ENCODE measurements at places on chromosomes 3 and 15.

DNA sequence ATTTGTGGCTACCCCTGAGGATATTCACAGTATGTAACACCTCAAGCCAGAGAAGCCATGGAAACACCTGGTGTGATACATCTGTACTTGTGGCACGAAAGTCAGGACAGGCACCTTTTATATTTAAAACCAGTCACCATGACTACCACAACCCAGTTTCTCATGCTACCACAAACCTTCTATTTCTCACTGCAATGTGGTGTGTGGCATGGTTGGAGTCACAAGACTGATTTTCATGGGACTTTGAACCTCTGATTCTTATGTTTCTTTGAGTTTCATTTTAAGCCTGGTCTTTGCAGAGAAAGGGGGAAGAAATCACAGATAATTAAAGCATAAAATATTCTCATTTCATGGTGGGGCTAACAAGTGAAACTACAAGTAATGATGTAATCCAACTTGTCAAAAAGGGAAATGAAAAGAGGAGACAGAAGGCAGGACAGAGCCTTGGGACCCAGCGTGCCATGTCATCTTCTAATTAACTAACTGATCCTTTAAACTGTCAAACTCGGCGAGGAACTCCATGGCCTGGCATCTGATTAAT, 175.9 kb downstream of the PDZRN3 start:
- no peak for DNase-seq

GRCh38 chr3:123635717-123636116, 50.9 kb upstream of the HACD2 start:
- DNase-seq = no peak

DNA sequence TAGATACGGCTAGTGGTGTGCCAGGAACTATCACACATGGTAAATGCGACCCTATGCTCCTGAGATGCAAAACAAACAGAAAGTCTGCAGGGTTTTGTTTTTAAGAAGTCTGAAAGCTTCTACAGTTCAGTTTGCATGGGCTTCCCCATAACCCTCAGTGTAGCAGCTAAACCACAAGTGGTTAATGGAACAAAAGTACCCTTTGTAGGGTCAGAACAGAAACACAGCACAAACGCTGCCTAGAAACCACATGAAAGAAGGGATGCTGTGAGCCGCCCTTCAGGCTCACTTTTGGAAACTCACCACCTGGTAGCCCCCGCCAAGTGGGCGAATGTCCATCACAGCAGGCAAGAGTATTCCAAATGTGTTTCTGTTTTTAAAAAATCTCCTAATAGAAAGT, 46.2 kb downstream of the CTDSPL start:
- no peak for DNase-seq

DNA sequence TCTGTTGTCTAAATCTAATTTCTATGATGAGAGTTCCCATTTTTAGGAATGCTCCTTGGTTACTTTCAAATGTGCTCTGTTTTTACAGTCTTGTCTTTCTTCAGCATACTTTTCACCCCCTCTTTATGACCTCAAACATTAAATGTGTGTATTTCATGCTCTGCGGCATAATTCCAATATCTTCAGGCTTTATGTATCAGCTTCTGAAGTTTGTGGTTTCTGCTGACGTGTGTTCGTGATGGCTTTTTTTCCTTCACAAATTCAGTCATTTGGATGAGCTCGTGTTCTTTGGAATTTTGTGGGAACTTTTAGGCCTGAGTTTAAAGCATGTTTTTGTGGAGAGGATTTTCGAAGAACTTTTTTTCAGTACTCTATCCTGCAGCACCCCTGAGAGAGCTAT, 97.7 kb upstream of the CHRNA7 start:
- DNase-seq = no peak

GRCh38 chr15:33587773-33588172, 277.0 kb downstream of the RYR3 start:
- DNase-seq = no peak

GRCh38 chr3:157573780-157574378, 70.7 kb upstream of the VEPH1 start:
- DNase-seq = no peak

- no peak for DNase-seq
These were observed 272.0 kb upstream of the RORA start for GRCh38 chr15:61500951-61501620.

DNA sequence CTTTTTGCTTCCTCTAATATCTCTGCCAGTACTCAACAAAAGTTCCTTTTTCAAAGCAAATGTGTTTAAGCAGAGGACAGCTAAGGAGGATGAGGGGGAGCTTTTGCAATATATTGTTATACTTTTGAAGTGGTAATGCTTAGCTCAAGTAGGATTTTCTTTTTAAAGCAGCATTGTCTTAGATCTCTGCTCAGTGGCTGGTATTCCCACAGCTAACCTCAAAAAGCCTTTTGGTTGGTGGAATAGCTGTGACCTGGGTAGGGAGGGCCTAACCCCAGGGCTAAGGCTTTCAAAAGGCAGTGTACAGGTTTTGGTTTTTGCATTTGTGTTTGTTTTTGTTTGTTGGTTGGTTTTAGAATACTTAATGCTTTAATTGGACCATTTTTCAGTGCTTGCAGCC, 76.1 kb downstream of the UBP1 start:
- no peak for DNase-seq

GRCh38 chr15:79195802-79196201, 86.7 kb upstream of the ANKRD34C start:
- no peak for DNase-seq

- DNase-seq = no peak
These were observed 6.0 kb downstream of the C3orf62 start for GRCh38 chr3:49271047-49271446.

DNA sequence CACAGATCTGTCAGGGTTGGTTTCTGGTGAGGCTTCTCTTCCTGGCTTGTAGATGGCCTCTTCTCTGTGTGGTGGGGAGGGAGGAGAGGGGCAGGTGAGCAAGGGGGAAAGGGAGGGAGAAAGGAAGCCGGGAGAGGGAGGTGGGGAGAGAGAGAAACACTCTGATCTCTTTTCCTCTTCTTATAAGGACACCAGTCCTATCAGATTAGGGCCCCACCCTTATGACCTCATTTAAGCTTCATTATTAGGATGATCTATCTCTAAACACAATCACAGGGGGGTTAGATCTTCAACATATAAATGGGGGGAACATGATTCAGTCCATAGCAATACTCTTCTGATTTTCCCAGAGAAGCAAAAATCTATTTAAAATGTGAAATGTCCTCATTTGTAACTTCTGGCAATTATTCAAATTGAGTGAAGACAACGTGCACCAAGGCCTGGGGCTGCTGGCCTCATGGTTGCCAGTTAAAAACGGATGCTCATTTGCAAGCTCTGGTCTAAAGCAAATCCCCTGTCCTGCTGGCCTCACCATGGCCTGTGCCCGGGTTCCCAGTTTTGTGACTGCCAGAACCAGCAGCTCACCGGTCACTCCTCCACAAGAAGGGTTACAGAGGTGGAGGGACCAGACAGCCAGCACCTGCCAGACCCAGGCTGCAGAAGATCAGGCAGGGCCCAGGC, 8.3 kb downstream of the POMGNT2 start:
- DNase-seq = no peak

DNA sequence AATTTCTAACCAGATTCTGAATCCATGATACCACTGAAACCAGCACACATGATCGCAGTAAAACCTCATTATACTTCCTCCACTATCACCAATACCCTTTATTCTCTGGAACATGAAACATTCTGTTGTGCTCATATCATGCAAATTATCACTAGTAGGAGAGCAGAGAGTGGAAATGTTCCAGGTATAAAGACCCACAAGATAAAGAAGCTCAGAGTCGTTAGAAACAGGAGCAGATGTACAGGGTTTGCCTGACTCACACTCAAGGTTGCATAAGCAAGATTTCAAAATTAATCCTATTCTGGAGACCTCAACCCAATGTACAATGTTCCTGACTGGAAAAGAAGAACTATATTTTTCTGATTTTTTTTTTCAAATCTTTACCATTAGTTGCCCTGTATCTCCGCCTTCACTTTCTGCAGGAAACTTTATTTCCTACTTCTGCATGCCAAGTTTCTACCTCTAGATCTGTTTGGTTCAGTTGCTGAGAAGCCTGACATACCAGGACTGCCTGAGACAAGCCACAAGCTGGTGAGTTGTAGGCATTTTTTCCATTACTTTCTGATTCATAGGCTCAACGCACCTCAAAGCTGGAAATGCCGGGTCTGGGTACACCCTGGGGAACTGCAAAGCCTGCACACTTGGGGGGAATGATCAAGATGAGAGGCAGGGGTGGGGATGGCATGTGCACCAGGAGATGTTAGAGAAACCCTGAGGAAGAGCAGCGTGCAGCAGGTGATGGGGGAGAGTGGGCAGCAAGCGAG, at the start of gene CCR2:
CCR2 (plus strand) TSS at position 465 of the 764 bp plus-strand sequence. CDS start 3,417 bp downstream, outside the sequence.
- DNase-seq = no peak

GRCh38 chr3:185649414-185649813, 63.3 kb downstream of the SENP2 start:
- DNase-seq = no peak

DNA sequence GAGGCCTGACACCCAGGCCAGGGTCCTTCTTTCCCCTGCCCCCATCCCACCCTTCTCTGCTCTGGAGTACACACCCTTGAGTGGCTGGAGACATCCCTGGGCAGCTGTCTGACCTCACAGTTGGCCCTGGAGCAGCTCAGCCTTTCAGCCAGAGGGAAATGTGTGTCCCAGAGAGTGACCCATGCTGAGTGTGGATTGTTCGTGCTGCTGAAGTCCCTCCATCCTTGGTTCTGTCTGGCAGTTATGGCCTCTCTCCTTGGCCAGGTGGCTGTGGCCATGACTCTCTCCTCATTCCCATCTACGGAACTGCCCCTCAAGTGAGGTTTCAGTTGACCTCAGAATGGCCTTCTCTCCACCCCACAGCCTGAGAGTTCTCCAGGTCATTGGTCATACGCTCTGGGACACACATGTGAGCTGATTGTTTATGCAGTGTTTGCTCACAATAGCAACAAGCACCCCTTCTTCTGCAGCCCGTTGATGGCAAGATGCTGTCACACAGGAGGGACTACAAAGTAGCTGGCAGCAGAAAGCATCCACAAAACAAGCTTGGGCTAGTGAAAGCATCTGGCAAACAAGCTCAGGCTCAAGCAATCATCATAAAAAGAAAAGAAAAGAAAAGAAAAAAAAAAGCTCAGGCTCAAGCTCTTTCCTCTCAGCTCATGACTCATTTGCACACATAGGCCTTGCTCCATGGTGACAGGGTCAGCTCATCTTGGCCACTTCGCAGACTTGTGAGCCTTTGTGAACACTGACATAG, 55.3 kb upstream of the ITGA11 start:
- DNase-seq = no peak

DNA sequence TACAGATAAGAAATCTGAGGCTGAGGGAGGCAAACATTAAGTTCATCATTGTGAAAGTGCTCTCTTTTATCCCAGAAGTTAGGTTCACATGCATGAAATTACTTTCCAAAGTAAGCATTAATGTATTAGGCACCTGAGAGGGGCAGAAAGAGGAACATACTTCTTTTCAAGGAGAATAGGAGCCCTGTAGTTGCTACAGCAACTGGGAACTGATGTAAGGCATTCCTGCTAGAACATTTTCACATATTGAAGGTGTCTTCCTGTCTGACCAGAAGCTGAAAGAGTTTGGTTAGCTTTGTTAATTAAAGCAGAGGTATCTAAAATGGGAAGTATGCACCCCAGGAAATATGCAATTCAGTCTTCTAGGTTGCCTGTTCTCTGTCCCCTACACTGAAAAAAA, 65.5 kb upstream of the ZBTB20 start:
- DNase-seq = no peak

DNA sequence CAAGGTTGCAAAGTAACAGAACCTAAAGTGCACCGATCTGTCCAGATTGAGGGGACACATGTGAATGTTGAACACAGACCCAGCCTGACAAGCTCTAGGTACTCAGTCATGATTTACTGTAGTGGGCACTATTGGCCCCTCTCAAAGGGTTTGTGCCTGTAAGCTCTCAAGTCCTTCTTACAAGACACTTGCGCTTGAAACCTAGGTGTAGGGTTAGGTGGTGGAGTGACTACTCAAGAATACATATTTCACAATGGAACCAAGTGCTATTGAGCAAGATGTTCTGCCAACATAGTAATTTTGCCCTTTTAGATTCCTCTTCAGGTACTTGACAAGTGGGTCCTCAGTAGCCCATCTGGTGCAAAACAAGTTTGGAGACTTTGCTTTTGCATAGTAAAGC, 169.9 kb downstream of the AKAP13 start:
- DNase-seq = no peak

DNA sequence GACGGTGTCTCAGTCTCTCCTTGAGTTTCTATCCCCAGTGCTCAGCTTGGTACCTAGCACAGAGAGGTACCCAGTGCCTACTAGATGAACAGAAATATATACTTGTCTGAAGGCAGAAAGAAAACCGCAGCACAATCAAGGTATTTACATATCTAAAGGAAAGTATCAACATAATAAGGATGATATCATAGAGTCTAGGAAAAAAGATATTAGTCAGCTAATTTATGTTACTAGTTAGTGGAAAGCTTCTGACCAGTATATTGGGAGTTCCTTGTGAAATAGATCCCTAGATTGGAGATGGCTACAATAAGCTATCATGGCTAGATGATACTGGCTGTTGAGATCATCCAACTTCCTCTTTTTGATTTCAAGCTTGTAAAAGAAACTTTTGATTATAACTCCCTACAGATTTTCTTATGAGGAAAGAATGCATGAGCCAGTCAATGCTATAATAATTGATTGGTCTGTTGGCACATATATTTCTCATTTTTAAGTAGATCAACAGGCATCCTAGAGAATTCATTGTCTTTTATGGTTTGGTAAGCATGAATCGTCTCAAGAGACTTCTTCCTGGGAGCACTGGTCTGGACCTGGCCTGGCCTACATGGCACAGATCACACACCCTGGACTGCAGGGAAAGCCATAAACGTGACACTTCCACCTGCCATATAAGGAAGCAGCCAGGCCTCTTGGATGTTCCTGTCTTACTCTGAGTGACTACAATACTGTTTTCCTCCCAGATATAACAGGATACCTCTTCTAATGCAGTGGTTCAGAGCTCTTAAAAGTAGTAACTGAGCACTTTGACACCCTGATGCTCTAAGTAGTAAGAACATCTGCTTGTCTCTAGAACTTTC, 60.7 kb downstream of the IMPG2 start:
- no peak for DNase-seq

- DNase-seq = no peak
These were observed 7.3 kb upstream of the TRPM1 start for GRCh38 chr15:31108836-31109235.

Measured in NCI-H524 (cell line).